H9 (cell line): ENCODE measurements at places on chromosomes 1 and 21.

GRCh38 chr21:46127239-46128105 is 27.9 kb downstream of the FTCD start:
- H3K4me1 ChIP-seq = no peaks in the 10 kb centered on the region
- no peak overlapping the region for H3K27ac ChIP-seq
- DNase-seq = no peak
- peaks cover 7% of the 10 kb centered on the region; the same call in 2 of the 3 replicates for H3K36me3 ChIP-seq
- H3K4me3 ChIP-seq = no peak overlapping the region

DNA sequence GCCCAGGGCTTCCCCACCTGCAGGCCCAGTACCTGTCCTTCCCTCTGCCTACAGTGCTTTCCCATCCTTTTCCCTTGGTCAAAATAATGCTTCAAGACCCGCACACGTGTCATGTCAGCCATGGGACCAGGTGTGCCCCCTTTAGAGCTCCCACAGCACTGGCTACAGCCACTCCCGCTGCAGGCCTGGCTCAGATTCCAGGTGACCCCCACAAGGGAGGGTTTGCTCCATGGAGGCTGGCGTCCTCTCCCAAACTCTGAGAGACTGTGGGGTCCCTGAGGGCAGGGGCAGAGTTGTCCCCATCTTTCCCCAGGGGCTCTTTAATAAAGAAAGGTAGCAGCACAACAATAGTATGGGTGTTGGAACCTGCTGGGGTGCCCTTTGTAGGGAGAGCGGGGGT is 66.4 kb upstream of the RUNX3 start:
- DNase-seq = no peak
- H3K36me3 ChIP-seq = no peaks in the 10 kb centered on the region
- H3K27me3 ChIP-seq = no peaks in the 10 kb centered on the region
- H3K4me3 ChIP-seq = no peak overlapping the region
- H3K27ac ChIP-seq = no peak overlapping the region

GRCh38 chr21:33412832-33413519 is 9.8 kb downstream of the IFNGR2 start:
- H3K27ac ChIP-seq = no peak overlapping the region
- peak; percentile 41 for DNase-seq
- H3K36me3 ChIP-seq = peaks cover 7% of the 10 kb centered on the region; the same call in 2 of the 3 replicates
- H3K4me1 ChIP-seq = peaks cover 8% of the 10 kb centered on the region; the same call in 1 of the 2 replicates
- H3K4me3 ChIP-seq = no peak overlapping the region
- H3K27me3 ChIP-seq = no peaks in the 10 kb centered on the region

DNA sequence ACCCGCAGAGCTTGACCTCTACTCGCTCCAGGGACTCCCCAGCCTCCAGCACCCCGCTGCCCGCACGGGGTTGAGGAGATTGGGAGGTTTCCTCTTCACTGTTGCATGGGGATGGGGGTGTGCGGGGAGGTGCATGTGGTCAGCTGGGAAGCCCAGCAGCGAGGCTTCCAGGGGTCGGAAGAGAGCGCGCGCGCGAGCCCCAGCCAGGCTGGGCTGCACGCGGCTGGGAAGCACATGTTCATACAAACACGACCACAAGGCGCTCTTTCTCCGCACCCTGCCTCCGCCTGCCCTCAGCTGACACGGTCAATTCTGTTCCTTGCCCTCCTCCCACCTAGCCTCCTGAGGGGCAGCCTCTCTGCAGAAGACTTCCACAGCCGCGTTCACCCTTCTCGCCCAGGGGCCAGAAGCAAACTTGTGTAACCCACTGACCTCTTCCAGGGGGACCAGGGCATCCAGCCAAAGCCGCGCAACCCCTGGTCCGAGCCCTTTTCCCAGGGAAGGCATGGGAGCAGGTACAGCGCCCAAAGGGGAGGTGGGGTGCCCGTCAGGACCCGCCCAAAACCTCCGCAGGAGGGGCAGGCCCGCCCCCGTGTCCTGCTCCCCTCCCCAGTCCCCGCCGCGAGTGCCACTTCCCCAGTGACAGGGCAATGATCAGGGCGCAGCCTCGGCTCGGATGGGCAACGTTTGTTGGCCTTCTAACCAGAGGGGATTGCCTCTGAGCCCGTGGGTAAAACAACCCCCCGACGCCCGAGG is 1.3 kb downstream of the COL24A1 start:
- H3K4me1 ChIP-seq = peaks cover 2% of the 10 kb centered on the region; the same call in 1 of the 2 replicates
- H3K27ac ChIP-seq = no peak overlapping the region
- peak overlapping the region; percentile 76 for H3K4me3 ChIP-seq
- peak; percentile 68 for DNase-seq
- peaks cover 24% of the 10 kb centered on the region for H3K27me3 ChIP-seq
- H3K36me3 ChIP-seq = no peaks in the 10 kb centered on the region

GRCh38 chr1:6275826-6276782 is 15.2 kb upstream of the GPR153 start:
- H3K36me3 ChIP-seq = peaks cover 5% of the 10 kb centered on the region; the same call in 2 of the 3 replicates
- peak; percentile 69 for DNase-seq
- no peaks in the 10 kb centered on the region for H3K27me3 ChIP-seq
- no peak overlapping the region for H3K4me3 ChIP-seq
- no peak overlapping the region for H3K27ac ChIP-seq

- H3K36me3 ChIP-seq = no peaks in the 10 kb centered on the region
- no peak overlapping the region for H3K27ac ChIP-seq
- no peaks in the 10 kb centered on the region for H3K4me1 ChIP-seq
- H3K4me3 ChIP-seq = no peak overlapping the region
These were observed 70.9 kb downstream of the PCP4 start for GRCh38 chr21:39938086-39938625.

DNA sequence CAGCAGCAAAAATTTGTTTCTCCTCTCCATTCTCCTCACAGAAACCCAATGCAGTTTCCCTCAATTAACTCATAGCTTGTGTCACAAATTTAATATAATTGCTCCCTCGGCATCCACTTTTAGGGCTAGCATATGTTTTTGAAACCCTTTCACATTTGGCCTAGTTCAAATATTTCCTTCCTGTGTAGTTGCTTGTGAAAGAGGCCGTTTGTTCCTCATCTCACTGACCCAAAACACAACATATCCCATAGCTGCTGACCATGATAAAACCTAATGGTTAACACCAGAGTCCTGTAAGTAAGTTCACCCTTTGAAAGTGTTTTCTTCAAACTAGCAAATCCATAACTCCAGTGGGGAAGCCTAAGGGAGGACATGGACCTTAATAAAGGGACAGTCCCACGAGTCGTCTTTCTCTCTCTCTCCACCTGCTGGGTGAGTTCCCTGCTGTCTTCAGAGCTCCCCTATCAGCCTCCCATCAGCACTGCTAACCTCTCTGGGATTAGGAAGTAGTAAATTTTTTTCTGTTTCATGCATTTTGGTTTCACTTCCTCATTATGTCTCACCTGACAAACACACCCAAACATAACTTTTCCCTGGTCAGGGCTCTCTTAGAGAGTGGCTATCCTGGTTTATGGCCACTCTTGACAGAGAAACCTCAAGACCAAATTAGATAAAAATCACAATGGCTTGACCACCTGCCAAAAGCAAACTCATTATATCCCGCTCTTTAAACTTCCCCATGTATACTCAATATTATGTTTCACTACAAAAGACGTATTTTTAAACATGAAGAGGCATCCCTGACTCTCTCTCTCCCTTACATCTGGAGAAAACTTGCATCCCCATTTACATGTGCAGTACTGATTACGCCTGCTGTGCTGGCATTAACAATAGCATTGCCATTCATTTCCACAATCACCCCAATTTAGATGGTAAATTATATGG is 177.7 kb upstream of the HP1BP3 start:
- H3K4me3 ChIP-seq = no peak overlapping the region
- no peaks in the 10 kb centered on the region for H3K27me3 ChIP-seq
- no peak overlapping the region for H3K27ac ChIP-seq
- no peak for DNase-seq
- H3K4me1 ChIP-seq = no peaks in the 10 kb centered on the region; the same call in 1 of the 2 replicates
- H3K36me3 ChIP-seq = no peaks in the 10 kb centered on the region

- peaks cover 5% of the 10 kb centered on the region; the same call in 1 of the 2 replicates for H3K4me1 ChIP-seq
- no peak for DNase-seq
- H3K4me3 ChIP-seq = no peak overlapping the region
These were observed 169.3 kb downstream of the SEC16B start for GRCh38 chr1:177800400-177801088.

GRCh38 chr1:73765551-73766233 is 432.3 kb downstream of the LRRIQ3 start:
- H3K4me1 ChIP-seq = no peaks in the 10 kb centered on the region
- no peaks in the 10 kb centered on the region for H3K27me3 ChIP-seq
- H3K27ac ChIP-seq = no peak overlapping the region
- no peak for DNase-seq

DNA sequence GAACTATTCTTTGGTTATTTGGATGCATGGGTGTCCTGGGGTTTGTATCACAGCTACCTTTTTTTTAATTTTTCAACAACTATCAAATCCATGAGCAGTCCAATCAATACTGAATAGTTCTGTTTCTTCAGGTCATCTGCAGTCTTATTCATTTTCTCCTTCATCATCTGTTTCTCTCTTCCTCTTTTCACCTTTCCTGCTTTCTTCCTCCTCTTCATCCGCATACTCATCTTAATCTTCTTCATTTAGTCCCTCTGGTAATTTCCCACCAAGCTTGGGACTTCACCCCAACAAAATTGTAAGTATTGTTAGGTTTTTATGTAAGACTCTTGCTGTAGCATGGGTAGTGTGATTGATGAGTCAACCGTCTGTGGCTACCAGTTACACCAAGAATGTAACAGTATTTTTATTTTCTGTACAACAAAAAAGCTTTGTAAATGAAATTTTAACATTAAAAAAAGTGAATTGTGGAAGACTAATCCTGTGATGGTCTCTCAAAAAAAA is 184.1 kb upstream of the RNPC3 start:
- DNase-seq = no peak
- no peak overlapping the region for H3K4me3 ChIP-seq
- H3K27ac ChIP-seq = no peak overlapping the region
- no peaks in the 10 kb centered on the region for H3K27me3 ChIP-seq
- no peaks in the 10 kb centered on the region for H3K36me3 ChIP-seq

DNA sequence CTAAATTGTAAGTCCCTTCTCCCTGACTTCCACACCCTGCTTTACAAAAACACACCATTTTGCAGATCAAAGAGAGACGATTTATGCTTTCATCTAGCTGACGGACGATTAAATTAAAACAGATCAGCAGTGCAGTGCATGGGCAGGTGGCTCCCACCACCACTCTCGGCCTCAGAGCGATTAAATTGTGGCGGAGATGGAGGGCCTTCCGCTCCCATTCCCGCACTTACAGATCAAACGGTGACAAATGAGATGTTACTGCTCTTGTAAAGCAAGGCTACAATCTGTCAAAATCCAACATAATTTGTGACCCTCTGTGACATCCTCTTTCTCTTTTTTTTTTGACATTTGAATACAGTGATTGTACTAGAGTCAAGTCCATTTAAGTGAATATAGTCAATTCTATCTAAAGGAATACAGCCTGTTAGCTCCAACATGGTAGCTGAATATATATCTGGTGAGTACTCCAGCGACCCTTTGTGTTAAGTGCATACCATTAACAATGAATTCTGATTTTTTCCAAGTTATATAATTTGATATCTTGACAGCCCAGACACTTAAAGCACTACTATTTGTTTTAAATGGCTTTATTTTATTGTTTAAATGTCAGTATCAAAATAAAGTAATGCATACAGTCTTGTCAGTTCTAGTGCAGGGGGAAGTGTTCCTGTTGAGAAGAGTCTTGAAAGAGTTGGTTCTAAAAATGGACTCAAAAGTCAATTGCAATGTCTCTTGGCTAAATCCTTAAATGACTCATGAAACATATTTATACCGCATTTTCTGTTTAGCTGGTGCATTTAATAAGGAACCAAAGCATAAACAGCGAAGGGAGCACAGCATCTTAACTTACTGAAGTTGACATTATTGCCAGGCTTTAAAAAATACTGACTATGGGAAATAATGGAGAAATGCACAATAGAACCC is 109.0 kb downstream of the ESRRG start:
- no peaks in the 10 kb centered on the region for H3K36me3 ChIP-seq
- no peak for DNase-seq
- H3K27ac ChIP-seq = no peak overlapping the region
- H3K4me1 ChIP-seq = no peaks in the 10 kb centered on the region
- no peaks in the 10 kb centered on the region for H3K27me3 ChIP-seq
- H3K4me3 ChIP-seq = no peak overlapping the region

DNA sequence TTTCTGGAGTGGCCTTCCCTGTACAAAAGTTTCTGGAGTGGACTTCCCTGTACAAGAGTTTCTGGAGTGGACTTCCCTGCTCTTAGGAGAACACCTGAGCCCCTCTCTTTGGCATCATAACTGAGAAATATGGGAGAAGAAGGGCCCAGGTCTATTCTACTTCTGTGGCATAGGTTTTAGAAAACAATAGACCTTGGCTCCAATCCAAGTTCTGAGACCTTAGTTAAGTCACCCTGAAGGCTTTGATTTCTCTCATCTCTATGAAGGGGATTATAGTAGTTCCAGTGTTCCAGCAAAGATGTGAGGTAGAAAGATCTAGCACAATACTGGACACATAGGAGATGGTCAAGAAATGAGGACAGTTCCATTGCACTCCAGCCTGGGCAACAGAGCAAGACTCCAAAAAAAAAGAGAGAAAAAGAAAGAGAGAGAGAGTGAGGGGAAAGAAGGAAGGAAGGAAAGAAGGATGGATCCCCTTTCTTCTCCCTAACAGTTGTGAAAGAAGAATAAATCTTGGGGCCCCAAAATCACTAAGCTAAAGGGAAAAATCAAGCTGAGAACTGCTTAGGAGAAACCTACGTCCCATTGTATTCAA is 13.3 kb upstream of the EIF4G3 start:
- H3K27me3 ChIP-seq = peaks cover 61% of the 10 kb centered on the region
- H3K36me3 ChIP-seq = no peaks in the 10 kb centered on the region
- no peak for DNase-seq

- no peaks in the 10 kb centered on the region for H3K27me3 ChIP-seq
- H3K27ac ChIP-seq = no peak overlapping the region
- H3K4me1 ChIP-seq = no peaks in the 10 kb centered on the region
- no peak for DNase-seq
- no peaks in the 10 kb centered on the region for H3K36me3 ChIP-seq
These were observed 39.8 kb upstream of the ZBTB18 start for GRCh38 chr1:244011271-244011670.

- no peaks in the 10 kb centered on the region for H3K4me1 ChIP-seq
- H3K27me3 ChIP-seq = no peaks in the 10 kb centered on the region
- no peaks in the 10 kb centered on the region for H3K36me3 ChIP-seq
- no peak overlapping the region for H3K4me3 ChIP-seq
These were observed 648.9 kb upstream of the CXADR start for GRCh38 chr21:16863908-16864307.

- H3K4me1 ChIP-seq = peaks cover 2% of the 10 kb centered on the region; the same call in 1 of the 2 replicates
- DNase-seq = no peak
- H3K4me3 ChIP-seq = no peak overlapping the region
- no peaks in the 10 kb centered on the region for H3K36me3 ChIP-seq
- H3K27me3 ChIP-seq = peaks cover 7% of the 10 kb centered on the region; the same call in 1 of the 2 replicates
- no peak overlapping the region for H3K27ac ChIP-seq
These were observed 2.0 kb downstream of the CR1 start for GRCh38 chr1:207497941-207498340.
